Stimulated activated CD4-positive, alpha-beta T cell treated with anti-CD3 and anti-CD28 coated beads, Interleukin-1b, Interleukin-23, amount 100 ng/mL, for 1 hour (primary cell): ENCODE measurements at places on chromosomes 4 and X.

DNA sequence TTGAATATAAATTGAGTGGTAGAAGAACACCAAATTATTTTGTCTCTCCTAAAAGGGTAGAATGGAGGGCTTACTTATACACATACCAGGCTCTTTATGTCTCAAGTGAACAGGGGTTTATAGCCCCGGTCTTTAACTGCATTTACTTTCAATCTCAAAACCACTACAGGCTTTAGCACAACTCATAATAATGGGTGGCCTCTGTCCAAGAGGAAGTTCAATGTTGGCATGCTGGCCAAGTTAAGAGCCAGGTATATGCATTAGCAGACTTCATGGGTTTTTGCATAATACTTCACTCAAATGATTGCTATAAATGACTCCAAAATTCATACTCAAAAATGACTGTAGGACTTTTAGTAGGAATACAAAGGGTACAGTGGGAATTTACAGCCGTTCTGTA, 118.5 kb upstream of the OTUD4 start:
- no peak for DNase-seq

DNA sequence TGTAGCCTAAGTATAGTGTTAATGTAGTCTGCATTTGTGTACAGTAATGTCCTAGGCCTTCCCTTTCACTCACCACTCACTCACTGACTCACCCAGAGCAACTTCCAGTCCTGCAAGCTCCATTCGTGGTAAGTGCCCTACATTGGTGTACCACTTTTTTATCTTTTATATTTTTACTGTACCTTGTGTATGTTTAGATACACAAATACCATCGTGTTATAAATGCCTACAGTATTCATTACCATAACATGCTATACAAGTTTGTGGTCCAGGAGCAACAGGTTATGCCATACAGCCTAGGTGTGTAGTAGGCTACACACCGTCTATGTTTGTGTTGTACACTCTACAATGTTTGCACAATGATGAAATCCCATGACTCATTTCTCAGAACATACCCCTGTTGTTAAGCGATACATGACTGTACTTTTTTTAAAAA, 15.4 kb downstream of the TSPAN5 start:
- DNase-seq: no peak

GRCh38 chrX:14594521-14594920, 65.2 kb downstream of the GLRA2 start:
- no peak for DNase-seq

- DNase-seq: no peak
Observed at GRCh38 chrX:44244008-44244407, 99.5 kb downstream of the EFHC2 start.

- no peak for DNase-seq
Observed at GRCh38 chr4:87342872-87343271, 20.2 kb upstream of the HSD17B13 start.

- DNase-seq: no peak
Observed at GRCh38 chrX:70553516-70553915, 108.9 kb downstream of the DLG3 start.
